ENCODE measurements at places on chromosomes 2 and 18. TPM values are rescaled to one million over a fixed set of nuclear protein-coding genes. Genes with fewer than 3 reads are reported as not detected.
A peak's percentile ranks its signal among the peaks of the same experiment; 100 is the strongest.

DNA sequence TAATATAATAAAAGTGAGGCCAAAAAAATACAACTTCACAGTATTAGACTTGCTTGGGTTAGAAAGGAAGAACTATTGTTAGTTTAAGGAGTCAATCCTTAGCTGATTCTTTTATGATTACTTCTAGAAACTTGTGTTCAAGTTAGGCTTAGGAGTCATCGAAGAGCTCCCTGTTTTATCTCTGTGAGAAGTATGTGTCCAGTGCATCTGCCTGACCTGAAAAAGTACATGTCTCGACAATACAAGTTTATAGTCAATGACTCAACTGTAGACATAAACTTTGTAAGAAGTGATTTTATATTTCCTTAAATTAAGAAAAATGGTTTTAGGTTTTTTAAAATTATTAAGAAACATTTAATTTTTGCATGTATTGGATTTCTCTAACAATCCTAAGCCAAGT is 571.2 kb downstream of the ZEB2 start:
- H3K27me3 ChIP-seq, result no peaks in the 10 kb centered on the region
- no peak overlapping the region for H3K4me3 ChIP-seq
- H3K27ac ChIP-seq, result no peak overlapping the region
- DNase-seq, result no peak

- no peaks in the 10 kb centered on the region for H3K27me3 ChIP-seq
- no peak for DNase-seq
- no peaks in the 10 kb centered on the region for H3K36me3 ChIP-seq
- peaks cover 19% of the 10 kb centered on the region for H3K4me1 ChIP-seq
- H3K4me3 ChIP-seq, result peak overlapping the region; percentile 36
Observed at GRCh38 chr18:11752116-11752911, 63.2 kb downstream of the GNAL start.

Gene POU3F3
- not detected for total RNA-seq

Gene INPP4A
- 76.5 TPM for total RNA-seq

Gene KCNJ3
- 1.2 TPM for total RNA-seq
